Esophagus (tissue), 2 donors: ENCODE measurements at places on chromosomes 16 and 17. TPM values are rescaled to one million over a fixed set of nuclear protein-coding genes. Genes with fewer than 3 reads are reported as not detected.

Gene CCT6B
- 0.80 TPM for polyA plus RNA-seq

Gene PLLP
- 18.1 TPM for polyA plus RNA-seq

Gene PERCC1
- polyA plus RNA-seq, result not detected

Gene MGAT5B
- polyA plus RNA-seq, result 0.18 TPM

Gene HOXB6
- 0.29 TPM for polyA plus RNA-seq

Gene PHOSPHO1
- 0.06 TPM for polyA plus RNA-seq

Gene BIRC5
- polyA plus RNA-seq, result 8.0 TPM

Gene CDRT15L2
- not detected for polyA plus RNA-seq
